ENCODE measurements at places on chromosomes 12 and 14. TPM values are rescaled to one million over a fixed set of nuclear protein-coding genes. Genes with fewer than 3 reads are reported as not detected.

The KCNH5 gene
- total RNA-seq, result 1.9 TPM

The ACOT6 gene
- not detected for total RNA-seq

The SERPINA3 gene
- 196 TPM for total RNA-seq

The KRT75 gene
- not detected for total RNA-seq

The CLEC4D gene
- total RNA-seq, result not detected

The IFNG-AS1 gene
- total RNA-seq, result not detected

The OR6C76 gene
- total RNA-seq, result not detected

The CNOT2 gene
- total RNA-seq, result 70.4 TPM

The ACSM4 gene
- not detected for total RNA-seq

The KRT74 gene
- total RNA-seq, result not detected

The SOX5 gene
- 10.4 TPM for total RNA-seq

The NRIP2 gene
- not detected for total RNA-seq

The ESR2 gene
- total RNA-seq, result 0.03 TPM

- no peak for DNase-seq
These were observed 151.7 kb downstream of the MON2 start for GRCh38 chr12:62618319-62618718.

- no peak for DNase-seq
These were observed 15.3 kb downstream of the NKX2-1 start for GRCh38 chr14:36504771-36505175.

DNA sequence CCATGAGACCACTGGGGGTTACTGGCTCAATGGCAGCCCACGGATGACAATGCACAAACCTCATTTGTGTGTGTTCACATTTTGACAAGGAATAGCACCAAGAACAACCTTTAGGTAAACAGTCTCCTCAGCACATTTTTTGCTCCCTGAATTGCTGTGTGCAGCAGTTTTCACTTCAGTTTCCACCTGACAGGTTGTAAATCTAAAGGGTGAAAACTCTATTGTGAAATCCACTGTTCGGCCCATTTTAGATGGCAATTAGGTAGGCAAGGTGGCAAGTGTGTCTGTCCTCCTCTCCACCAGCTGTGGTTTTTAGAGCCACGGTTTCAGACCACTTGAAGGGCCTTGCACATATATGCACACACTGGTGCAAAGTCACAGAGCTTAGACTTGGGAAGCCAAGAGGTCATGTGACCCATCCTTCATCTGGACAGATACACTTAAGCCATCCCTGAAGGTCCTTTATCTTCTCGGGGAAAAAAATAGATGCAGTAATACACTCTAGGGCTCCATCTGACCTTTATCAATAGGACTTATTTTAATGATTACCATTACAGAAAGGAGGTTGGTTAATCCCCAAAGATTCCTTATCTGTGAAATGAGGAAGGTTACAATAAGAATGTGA is 23.2 kb downstream of the HAL start:
- DNase-seq, result no peak

GRCh38 chr12:8546591-8546990 is 5.9 kb upstream of the CLEC4E start:
- no peak for DNase-seq

DNA sequence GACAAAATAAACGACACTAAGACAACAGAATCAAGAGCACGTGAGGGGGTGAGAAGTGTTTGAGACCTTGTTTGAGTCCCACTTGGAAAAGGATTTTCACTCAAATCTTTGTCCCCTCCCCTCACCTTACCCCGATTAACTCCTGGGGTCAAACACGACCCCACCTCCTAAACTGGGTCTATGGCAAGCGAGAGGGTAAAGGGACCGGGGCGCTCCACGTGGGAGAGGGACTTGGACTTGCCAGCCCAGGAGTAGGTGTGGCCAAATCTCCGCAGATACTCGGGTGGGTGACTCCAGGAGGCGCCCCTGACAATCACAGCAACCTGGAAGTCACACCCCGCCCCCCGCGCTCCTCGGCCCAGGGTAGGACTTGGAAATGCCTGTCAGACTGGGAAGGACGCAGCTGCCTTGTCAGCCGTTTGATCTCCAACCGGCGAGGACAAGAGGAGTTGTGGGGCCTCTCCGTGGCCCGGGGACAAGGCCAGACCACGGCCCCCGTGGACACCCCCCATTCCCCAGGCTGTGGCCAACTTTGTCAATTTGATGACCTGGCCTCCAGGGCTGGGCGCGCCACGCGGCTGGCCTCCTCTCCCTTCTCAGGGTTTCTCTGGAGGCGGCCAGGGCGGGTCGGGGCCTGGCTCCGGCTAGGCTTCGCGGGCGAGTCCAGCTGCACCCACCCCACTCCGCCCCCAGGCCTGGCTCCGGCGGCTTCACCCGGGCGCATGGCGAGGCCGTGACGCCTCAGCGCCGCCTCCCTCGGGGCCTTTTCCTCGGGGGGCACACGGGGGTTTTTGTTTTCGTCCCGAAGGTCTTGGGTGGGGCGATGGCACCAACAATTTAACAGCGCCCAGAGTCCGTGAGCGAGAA is 1.1 kb upstream of the BCL11B start:
- no peak for DNase-seq

DNA sequence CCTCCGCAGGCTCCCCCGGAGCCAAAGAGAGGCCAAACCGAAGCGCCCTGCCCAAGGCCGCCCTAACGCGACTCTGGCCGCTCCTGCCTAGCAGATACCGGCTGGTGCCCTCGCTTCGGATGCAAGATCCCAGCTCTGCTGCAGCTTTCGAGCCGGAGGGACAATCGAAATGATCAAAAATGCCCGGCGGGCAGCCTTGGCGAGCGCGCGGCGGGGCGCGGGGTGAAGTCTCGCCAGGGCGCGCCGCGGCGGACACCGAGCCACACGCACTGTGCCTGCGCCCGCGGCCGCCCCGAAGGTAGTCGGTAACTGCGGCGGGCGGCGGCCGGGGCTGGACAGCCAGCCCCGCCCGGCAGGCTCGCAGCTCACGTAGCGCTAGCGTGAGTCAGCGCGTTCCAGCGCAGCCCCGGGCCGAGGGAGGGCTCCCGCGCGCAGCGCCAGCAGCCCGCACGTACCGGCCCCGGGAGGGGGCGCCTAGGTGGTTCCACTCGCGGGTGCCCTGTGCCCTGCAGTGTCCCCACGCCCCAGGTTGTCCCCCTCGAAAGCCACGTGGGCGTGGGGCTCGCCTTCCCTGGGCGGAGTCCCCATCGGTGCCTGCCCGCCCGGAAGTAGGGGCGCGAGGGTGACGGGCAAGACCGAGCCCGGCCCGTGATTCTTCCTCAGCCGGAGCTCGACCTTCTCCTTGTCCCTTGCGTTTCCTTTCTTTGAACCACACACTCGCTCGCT is 109.2 kb upstream of the EGLN3 start:
- peak; percentile 27 for DNase-seq

GRCh38 chr14:31510222-31510621 is 22.4 kb upstream of the GPR33 start:
- peak; percentile 52 for DNase-seq

DNA sequence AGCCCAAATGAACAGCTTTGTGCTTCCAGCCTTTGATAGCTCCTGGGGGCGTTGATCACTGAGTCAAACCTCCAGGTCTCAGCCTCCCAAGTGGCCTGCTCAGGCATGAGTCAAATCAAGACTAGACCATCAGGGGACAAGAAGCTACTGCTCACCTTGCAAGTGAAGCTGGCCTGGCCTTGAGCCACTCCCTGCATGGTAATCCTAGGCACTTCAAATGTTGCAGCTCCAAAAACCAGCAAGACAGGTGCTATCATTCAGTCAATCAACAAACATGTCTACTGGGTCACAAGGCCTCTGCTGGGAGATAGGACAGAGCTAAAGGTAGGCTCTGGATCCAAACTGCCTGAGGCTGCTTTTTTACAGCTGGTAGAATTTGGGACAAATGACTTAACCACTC is 33.1 kb upstream of the NOS1 start:
- DNase-seq, result no peak

- no peak for DNase-seq
These were observed 7.4 kb upstream of the TESPA1 start for GRCh38 chr12:54991991-54992375.

GRCh38 chr14:49581209-49582112 is 4.7 kb downstream of the RPS29 start:
- DNase-seq, result no peak

DNA sequence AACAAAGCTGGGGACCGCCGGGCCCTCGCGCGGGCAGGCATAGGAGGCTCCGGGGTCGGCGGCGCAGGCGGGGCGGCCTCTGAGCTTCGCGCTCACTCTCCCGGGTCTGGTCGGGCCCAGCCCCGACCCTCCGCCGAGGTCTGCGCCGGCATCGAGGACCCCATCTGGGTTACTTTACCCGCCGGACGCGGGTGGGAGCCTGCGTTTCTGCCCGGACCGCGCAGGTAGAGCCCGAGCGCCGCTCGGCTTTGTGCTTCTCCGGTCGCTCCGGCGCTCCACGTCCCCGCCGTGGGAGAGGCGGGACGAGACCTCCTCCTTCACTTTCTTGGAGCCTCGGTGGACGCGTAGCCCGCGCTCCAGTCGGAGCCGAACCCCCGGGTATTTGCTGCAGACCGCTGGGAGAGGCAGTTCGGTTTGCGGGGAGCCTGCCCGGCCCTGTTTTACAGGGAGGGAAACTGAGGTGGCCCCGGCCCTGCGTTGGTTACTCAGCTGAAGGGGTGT is 63.2 kb downstream of the FBXL14 start:
- no peak for DNase-seq

- no peak for DNase-seq
These were observed 276.0 kb downstream of the ADGRD1 start for GRCh38 chr12:131229426-131230339.

- no peak for DNase-seq
These were observed 846 bp downstream of the MYO1A start for GRCh38 chr12:57049119-57049446.

DNA sequence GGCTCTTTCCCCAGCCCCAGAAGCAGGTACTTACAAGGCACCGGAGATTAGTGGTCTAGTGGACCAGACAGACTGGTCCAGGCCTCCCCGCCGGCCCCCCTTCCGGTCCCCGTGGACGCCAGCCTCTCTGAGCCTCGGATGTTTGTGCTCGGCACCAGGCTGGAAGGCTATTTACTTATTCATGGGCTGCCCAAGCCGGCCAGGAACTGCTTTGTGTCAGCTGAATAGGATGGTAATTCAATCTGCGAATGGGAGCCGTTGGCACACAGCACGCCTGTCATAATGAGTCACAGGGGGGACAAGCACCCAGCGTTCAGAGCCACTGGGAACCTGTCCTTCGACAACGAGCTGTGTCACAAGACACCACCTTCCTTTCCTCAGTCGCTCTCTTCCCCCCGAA is 82.3 kb downstream of the RIMBP2 start:
- no peak for DNase-seq

DNA sequence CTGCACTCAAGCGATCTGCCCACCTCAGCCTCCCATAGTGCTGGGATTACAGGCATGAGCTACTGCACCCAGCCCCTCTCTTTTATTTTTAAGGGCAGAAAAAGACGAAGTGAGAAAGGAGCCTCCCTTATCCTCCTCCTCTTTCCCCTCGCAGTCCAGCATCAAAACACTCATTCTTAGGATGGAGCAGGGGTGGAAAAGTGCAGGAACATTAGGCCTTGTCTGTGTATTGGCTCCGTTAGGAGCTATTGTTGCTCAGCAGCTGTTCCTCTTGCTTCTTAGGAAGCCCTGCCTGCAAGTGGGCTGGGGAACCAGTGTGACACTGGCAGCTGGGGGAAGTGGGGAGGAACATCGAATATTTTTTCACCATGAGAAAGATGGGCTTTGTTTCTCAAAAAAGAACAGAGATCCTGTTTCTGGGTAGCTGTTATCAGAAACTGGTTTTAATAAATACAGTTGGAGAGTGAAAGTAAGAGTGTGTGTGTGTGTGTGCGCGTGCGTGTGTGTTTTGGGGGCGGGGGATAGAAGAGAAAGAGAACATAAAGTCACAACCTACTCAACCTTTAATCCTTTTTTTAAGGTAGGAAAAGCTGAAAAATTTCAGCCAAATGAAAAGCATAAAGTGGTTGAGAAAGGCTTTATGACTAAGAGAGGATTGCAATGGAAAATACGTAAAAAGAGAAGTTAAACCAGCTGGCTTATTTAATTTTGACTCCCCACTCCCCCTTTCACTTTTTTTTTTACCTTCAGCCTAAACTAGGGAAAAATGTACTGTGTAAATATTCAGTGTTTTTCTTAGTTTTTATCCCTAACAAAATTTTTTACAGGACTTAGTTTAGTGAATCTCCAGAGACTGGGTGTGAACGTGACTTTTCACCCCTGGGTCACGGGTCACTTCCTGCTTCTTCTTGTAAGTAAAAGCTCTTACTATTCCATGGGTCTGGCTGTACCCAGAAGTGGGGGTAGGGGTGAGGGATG is 197.2 kb upstream of the PLEKHG7 start:
- DNase-seq, result no peak

DNA sequence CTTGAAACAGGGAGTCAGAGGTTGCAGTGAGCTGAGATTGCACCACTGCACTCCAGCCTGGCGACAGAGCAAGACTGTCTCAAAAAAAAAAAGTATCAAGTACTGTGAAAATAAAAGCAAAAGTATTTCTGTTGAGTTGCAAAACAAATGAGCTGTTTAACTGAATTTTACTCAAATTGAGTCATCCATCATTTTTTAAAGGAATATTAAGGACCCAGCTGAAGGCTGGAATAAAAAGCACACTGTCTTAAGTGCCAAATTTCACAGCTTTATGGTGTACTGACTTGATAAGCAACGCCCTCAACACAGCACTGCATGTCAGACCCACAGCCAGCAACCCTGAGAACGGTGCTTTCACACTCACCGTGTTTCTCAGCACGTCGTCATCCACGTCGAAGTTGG is 57.9 kb downstream of the AMN start:
- DNase-seq, result no peak

GRCh38 chr14:92259613-92260357 is 63.2 kb upstream of the SLC24A4 start:
- DNase-seq, result peak; percentile 23

- no peak for DNase-seq
These were observed 118.3 kb downstream of the SLC38A6 start for GRCh38 chr14:61099216-61099835.

- no peak for DNase-seq
These were observed 85.3 kb upstream of the KCNA1 start for GRCh38 chr12:4824380-4824779.

DNA sequence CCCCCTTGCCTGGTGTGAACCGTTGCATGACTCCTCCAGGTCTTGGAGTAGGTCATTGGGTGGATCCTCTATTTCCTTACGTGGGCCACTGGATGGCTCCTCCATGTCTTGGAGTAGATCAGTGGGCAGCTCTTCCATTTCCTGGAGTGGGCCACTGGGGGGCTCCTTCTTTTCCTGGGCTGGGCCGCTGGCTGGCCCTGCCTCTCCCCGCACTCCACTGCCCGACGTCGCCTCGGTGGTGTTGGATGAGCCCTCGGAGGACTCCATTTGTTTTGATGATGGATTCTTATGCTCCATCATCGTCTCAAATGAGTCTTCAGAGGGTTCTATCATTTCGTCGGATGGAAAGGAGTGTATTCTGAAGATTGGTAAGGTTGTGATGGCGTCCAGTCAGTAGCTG is 19.1 kb downstream of the RTL1 start:
- DNase-seq, result no peak

GRCh38 chr14:33745163-33745562 is 205.7 kb downstream of the EGLN3 start:
- DNase-seq, result no peak

Data from SK-MEL-5 (cell line).